ENCODE measurements at places on chromosomes 3 and 15.

DNA sequence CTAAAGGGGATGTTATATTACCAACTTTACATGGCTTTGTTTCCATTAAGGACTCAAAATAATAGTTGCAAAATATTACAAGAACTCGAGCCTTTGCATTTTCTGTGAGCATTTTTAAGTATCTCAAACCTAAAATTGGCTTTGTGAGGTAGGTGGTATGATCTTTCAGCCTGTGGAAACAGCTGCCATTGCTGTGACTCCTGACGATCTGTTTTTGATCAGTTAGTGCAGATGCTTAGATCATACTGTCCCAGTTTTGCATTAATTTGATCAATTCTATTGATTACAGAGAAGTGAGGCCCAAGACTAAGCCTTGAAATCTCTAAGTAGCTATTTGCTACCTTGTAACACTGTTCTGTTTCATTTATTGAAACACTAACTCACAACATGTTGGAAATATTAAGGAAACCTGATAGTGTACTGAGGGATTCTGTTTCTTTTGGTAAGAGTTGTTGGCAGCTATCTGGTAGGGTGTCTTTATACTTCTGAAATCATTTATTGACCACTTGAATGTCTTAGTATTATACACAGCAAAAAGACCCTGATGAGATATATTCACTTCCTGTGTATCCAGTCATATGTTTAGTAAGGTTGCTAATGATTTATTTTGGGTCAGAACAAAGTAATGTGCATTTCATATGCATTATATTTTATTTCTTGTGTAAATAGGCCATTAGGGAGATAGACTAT lies 14.8 kb downstream of the SKIL start:
- DNase-seq, result no peak

DNA sequence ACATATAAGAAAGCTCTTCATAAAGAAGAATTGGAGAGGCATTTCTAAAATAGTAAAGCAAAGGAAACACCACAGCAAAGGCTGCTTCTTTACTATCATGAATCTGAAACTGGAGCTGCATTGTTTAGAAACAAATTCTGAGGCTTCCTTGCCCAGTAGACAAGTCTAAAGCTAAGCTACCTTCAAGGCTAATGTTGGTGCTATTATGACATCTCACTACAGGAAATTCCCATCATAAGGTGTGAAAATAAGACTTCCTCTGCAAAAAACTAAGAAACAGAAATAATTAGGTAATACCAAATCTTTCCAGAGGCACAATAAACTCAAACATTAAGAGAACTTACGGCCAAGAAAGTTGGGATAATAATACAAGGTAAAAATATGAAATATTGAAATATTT lies 89.9 kb upstream of the P3H2 start:
- DNase-seq, result no peak

DNA sequence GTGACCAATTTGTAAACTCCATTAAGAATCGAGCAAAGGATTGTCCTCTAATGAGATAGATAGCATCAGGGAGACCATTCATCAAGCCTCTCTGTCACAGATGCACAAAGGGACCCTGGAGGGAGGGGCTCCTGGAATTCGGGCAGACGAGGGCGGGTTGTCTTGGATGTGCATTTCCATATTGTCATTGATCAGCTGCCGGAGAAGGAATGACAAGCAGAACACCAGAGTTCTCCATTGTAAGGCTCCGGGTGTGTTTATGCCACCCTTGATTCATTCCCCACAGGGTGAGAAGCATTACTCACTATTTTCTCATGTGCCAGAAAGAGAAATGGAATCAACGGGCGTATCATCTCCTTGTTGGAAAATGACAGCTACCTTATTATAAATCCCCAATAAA lies 167.5 kb downstream of the EBLN2 start:
- DNase-seq, result no peak

DNA sequence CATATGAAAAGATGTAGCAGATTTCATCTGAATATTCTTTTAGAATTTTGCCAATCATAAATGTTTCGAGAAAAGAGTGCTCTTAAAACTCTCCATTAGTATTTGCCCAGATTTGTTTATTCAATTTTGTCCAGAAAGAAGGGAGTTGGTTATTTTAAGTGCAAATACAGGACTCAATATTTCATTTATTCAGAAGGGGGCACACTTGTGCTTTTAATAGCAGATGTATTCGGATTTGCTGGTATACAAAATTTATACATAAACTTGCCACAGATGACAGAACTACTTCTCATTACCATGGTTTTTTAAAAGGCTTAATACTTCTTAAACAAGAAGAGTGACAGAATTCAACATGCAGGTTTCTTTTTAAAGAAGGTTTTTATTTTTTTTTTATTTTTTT lies 69.8 kb upstream of the GRM7 start:
- no peak for DNase-seq

GRCh38 chr3:13114811-13115575 lies 41.8 kb upstream of the IQSEC1 start:
- no peak for DNase-seq

DNA sequence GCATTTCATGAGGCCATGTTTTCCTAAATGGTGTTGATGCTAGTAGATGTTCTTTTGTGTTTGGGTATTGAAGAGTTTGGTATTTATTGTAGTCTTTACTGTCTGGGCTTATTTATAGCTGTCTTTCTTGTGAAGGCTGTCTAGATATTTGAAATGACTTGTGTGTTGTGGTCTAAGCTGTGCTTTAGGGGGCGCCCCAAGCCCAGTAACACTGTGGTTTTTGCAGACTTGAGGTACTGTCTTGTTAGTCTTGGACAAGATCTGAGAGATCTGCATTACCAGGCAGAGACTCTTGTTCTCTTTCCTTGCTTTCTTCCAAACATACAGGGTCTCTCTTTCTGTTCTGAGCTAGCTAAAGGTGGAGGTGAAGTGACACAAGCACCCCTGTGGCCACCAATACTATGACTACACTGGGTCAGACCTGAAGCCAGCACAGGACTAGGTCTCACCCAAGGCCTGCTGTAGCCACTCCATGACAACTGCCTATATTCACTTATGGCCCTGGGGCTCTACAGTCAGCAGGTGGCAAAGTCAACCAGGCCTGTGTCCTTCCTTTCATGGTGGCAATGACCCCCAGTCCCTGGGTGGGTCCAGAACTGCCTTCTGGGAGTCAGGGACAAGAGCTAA lies 152.1 kb upstream of the TBC1D5 start:
- no peak for DNase-seq

- DNase-seq, result no peak
Observed at GRCh38 chr15:57522148-57522547, 69.6 kb upstream of the MYZAP start.

DNA sequence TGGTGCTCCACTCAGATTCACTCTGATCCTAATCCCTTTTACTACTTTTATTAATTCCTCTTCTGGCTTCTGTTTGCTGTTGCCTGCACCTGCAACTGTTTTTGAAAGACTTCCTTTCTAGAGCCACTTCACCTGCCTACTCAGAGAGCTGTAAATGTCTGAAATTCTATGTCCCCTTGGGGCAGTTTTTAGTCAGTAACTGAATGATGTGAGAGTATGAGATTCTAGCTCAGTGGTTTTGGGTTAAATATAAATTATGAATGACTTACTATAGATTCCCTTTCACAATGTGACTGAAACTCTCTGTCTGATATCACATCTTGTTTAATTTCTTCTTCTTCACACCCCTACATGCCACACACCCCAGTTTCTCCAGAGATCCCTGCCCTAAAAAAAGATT lies 47.8 kb upstream of the LRRC3B start:
- no peak for DNase-seq

DNA sequence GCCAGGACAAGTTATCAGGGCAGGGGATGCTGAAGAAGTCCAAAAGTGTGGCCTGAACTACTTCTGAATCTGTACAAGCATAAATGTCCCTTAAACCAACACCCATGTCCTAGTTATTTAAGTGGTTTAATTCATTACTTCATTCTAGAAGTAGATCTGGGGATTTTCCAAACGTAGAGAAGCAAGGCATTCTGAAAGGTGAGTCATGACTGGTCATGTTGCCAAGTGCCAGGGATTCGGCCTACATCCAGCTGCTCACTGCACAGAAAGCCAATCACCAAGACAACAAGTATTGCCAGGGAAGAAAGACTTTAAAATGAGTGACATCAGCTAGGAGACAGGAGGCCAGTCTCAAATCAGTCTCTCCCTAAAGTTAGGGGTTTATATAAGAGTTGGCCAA lies 396.6 kb downstream of the GABRB3 start:
- DNase-seq, result no peak

DNA sequence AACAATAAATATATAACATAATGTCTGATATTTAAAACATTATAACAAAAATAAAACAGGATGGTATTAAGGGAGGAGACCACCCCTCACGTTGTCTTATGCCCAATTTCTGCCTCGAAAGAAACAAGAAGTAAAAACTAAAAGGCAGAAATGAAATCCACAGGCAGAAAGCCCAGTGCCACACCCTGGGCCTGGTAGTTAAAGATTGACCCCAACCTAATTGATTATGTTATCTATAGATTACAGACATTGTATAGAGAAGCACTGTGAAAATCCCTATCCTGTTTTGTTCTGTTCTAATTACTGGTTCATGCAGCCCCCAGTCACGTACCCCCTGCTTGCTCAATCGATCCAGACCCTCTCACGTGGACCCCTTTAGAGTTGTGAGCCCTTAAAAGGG lies 22.3 kb upstream of the ACP3 start:
- no peak for DNase-seq

GRCh38 chr3:44989636-44990373 lies 13.8 kb downstream of the EXOSC7 start:
- DNase-seq, result no peak

GRCh38 chr3:165553371-165553770 lies 283.9 kb downstream of the BCHE start:
- no peak for DNase-seq

DNA sequence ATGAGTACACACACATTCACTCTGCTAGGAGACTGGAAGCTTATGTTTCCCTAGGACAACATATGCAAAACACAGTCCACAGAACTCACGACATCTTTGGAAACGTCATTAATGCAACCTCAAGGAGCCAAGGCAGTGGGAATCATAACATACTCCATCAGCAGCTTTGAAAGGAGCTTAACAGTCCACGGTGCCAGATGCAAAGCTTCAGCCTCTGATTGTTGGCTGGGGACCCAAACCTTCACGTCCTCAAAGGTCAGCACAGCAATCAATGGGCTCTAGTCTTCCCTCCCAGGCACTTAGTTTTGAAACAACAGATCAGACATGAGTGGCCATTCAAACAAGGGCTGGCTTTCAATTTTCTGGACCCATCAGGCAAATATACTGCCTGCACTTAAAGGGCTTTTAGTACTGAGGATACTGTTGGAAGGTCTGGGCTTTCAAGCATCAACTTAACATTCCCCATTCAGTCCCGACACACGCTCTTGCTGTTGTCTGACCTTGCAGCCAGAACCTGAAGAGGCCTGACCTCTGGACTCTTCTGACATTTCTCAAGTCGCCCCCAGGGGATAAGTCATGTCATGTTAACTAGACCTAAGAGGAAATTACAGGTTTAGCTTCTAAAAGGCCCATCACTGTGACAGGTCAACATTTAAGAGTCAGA lies 223.0 kb downstream of the PDZRN3 start:
- no peak for DNase-seq

- DNase-seq, result no peak
Observed at GRCh38 chr3:159586571-159587202, 401.9 kb upstream of the IL12A start.

DNA sequence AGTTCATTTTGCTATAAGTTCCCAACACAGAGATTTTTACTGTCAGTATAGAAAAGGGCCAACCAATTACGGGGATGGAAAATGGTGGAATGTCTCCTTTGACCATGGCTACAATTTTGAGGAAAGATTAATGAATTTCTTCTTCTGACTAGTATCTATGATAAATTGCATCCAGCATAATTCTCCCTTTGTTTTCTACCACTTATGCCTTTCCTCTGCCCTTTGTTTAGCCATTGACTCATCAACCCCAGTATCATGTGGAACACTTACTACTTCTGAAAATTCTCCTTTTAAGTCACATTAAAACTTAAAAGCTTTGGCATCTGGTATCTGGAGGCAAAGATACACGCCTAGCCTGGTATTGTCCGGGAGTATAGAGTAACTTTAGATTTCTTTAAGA lies 92.9 kb upstream of the CADPS start:
- no peak for DNase-seq

DNA sequence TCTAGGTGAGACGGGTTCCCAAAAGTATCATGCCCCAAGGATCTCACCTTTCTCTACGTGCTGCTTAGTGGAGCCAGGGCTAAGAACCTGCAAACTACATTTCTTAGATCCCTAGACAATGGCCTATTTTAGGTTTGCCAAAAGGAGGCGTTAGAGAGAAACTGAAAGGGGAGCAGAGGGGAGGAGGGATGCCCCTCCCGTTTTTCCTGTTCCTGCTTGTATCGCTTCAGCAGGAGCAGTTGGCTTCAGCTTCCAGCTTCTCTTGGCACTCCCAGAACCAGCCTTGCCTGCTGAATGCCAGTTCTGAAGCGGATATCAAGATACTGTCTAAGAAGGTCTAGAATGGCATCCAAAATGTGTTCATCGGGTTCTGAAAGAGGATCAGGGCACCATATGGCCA lies 58.4 kb upstream of the ABHD17C start:
- no peak for DNase-seq

GRCh38 chr3:73608456-73609314 lies 16.1 kb downstream of the PDZRN3 start:
- DNase-seq, result no peak

DNA sequence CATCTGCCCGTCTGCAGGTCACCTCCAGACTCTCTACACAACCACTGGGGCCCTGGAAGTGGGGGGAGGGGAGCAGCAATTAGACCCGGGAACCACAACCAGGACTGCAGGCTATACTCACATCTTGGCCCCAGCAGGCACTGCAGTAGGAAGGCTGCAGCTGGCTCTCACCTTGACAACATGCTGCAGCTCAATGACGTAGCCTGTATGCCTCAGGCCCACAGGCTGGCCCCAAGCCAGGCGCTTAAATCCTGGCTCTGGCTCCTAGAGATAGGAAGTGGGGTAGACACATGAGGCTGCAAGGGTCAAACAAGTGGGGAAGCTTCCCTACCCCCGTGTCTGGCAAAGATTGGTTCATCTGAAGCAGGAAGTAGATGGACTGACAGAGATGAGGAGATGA lies 4.6 kb upstream of the QRICH1 start:
- DNase-seq, result no peak

- no peak for DNase-seq
Observed at GRCh38 chr15:96052572-96053030, 277.9 kb upstream of the NR2F2 start.

DNA sequence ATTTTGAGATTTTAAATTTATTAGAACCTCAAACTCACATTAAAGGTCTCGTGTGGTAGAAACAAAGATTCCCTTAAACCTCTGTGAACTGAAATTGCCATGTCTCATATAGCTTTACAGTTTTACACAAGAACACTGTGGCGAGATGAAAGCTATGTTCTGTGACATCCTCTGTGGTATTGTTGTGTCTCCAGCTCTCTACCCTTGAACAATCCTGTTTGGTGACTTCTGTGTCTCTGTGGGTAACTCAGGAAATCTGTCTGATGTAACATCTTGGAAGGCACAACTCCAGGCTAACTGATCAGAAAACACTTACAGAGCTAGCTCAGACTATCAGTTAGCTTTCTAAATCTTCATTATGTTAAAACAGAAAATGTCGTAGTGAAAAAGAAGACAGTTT lies 318.8 kb upstream of the GBE1 start:
- no peak for DNase-seq

Measured in stimulated activated CD4-positive, alpha-beta T cell treated with anti-CD3 and anti-CD28 coated beads, Interleukin-1b, Interleukin-23, amount 100 ng/mL, for 4 hours (primary cell).